ENCODE measurements at places on chromosomes 13 and 19. TPM values are rescaled to one million over a fixed set of nuclear protein-coding genes. Genes with fewer than 3 reads are reported as not detected.

GRCh38 chr19:18865973-18866799 lies 29.8 kb downstream of the CERS1 start:
- DNase-seq = peak; percentile 50

- DNase-seq = no peak
These were observed 5.8 kb upstream of the KBTBD7 start for GRCh38 chr13:41200126-41200525.

- no peak for DNase-seq
These were observed 3.3 kb upstream of the PHLDB3 start for GRCh38 chr19:43507880-43508279.

GRCh38 chr19:12891553-12892021 lies 627 bp downstream of the GCDH start:
- DNase-seq = no peak

Gene AMH
- polyA plus RNA-seq = 23.2 TPM

DNA sequence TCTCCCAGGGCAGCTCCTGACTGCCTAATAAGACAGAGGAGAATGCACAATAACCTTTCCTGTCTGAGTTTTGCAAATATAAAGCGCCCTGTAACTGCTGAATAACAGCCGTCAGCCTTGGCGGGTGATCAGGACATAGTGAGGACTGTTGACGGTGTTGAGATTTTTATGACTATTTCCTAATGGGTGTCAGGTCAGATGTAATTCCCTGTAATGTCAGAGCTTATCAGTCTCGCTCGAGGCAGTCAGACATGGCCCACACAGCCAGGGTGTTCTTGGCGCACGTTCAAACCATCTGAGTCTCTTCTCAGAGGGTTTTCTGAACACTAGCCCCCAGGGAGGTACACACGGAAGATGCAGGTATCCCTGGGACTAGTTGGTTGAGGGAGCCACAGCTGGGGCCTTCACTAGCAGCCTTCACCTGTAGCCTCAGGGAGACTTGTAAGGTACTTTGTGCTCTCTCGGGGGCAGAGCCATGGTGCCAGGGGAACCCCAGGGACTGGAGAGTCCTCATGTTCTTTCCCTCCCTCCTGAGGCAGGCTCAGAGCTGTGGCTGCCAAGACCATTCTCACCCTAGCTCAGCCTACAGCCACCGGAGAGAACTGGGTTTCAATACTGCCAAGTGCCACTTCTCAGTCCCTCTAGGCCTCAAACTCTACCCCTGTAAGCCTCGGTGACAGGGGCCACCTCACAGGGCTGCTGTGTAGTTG lies 213.1 kb downstream of the UQCRFS1 start:
- DNase-seq = no peak

Gene CXCL17
- polyA plus RNA-seq = 1.8 TPM

DNA sequence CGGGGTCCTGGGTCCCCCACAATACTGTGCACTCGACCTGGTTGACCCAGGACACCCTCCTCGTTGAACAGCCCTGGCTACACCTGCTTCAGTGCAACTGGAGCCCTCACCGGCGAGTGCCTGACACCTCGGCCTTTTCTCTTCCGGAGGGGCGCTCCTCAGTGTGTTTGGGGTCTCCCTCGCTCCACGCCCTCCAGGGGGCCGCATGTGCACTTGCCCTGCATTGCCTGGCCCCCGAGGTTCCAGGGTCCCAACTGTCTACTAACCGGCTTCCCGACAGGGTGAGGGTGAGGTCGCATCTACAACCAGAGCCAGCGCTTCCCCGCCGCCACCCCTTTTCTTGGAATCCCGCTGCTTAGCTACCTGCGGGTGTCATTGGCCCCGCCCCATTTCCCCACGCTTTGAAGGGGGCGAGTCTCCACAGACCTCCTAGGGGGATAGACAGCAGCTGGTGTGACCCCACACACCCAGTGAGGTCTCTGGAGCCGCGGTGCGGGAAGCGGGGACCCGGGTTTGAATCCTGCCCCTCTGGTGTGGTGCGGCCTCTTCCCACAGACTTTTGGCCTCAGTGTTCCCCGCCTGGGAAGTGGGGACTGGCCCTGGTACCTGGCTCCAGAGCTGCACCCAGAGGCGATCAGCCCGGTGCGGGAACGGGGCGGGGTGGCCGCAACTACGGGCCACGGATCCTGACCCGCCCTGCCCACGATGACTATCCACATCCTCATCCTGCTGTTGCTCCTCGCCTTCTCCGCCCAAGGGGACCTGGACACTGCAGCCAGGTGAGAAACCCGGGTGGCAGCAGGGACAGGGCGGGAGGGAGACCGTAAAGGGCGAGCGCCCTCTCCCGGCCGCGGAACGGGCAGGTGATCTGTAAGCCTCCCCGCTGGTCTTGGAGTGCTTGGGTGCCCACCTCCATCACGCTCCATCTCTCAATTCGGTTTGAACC lies at the start of gene ADM5:
TSS of gene ADM5 (plus strand) at position 462 of the 946 bp plus-strand sequence. CDS start at position 706, 244 bp downstream.
- peak; percentile 77 for DNase-seq

DNA sequence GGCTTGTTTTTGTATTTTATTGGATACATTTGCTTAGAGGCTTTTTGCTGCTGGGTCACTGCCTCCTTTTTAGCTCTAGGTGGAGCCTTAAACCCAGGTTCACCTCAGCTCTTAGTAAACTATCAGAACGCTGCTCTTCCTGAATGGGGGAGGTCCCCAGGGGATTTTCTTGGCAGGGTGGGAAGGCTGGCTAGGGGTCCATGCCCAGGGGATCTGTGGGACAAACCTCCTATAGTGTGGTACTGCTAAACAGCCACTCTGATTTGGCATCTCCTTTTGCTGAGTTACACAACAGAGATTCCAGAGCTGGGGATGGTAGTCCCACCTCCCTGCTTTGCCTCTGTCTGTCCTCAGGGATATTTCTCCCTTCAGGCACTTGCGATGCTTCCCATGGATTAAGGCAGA lies 204.9 kb downstream of the ZIC5 start:
- no peak for DNase-seq

All from brain (organoid and tissue), 16 donors.